ENCODE measurements at places on chromosomes 6 and 20.

- no peak for DNase-seq
Measured at GRCh38 chr6:34098045-34098936, 47.6 kb downstream of the GRM4 start.

- DNase-seq = no peak
Measured at GRCh38 chr6:4760773-4761172, 15.4 kb upstream of the CDYL start.

- DNase-seq = no peak
Measured at GRCh38 chr20:59438201-59438600, 137.8 kb downstream of the EDN3 start.

DNA sequence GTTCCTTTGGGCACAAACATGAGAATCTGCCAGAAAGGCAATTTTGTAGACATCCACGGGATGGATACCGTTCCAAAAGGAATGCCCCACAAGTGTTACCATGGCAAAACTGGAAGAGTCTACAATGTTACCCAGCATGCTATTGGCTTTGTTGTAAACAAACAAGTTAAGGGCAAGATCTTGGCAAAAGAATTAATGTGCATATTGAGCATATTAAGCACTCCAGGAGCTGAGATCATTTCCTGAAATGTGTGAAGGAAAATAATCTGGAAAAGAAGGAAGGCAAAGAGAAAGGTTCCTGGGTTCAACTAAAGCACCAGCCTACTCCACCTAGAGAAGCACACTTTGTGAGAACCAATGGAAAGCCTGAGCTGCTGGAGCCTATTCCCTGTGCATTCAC is 103.9 kb upstream of the ARG1 start:
- no peak for DNase-seq

DNA sequence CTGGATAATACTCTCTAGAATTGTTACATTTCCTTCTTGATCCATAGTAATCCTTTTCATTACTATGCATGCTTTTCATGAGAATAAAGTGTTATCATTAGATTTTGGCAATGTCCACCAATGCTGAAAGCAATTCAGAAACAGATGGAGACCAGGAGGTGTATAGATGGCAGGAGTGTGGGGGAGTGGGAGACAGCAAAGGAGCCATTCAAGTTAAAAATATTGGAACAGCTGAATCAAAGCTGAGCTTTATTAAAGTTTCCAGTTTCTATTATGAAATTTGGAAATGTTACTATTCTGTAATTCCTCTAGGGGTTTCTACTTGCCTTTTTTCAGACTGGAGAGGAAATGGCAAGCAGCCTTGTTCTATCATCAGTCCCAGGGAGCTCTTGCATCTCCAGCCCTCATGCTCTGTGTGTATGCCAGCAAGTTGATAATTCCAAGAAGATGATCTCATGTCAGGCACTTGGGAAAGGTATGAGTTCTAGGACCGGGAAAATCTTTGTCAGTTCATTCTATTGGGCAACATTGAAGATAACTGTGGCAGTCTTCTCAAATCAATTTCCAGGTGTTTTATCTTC is 228.0 kb downstream of the CD109 start:
- no peak for DNase-seq

DNA sequence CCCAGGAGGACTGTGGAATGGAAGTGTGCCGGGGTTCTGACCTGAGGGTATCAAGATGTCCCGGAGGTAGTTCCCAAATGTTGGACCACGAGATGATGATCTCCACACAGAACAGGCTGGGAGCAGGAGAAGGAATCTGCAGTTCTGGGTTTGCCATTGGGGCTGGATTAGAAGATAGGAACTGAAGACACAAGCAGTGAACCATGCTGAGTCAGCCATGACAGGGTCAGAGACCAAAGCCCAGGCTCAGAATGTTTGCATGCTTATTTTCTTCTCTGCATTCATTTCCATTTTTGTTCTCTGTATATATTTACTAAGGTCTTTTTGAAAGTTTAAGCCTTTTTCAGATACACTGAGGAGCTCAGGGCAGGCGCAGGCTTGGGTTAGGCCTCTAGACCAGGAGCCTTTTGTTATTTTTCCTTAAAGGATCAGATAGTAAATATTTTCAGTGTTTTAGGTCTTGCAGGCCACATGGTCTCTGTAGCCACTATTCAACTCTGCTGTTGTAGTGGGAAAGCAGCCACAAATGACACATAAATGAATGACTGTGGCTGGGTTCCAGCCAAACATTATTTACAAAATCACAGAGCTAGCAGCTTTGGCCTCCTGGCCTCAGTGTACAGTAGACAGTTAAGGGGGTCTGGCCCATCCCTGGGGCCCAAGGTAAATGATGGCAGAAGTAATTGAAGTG is 28.5 kb downstream of the SLC35D3 start:
- DNase-seq = no peak

DNA sequence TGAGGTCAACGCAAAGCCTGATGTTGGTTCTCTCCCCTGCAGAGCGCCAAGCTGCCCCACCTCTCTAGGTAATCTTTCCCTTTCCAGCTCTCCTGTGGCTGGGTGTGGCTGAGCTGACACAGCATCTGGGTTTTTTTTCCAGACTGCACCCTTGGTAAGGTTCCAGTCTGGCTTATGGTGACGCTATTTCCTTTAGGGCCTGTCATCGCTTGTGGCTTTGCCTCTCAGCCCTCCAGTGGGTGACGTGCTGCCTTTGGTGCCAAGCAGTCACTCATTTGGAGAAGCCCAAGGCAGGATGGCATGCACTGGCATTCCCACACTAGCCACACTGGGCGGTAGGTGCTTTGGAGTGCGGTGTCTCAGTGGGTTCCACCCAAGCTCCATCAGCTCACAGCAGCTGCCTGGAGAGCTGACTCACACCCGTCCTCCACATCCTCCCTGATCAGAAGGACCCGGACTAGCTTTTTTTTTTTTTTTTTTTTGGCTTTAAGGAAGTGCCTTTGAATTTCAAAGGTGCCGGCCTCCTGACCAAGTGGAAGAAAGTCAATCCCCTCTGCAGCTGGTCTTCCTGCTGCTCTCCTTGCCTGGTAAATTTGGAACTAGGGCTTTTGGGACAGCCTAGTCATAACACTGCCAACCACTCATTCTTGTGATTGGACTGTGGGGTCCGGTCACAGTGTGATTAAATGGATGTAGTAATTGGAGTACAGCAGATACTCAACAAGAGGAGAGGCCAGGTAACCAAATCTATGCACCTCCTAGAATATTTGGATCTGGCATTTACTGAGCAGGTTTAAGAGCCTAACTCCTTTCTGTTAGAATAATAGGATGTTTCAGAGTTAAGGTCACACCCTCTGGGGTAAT is 153.6 kb downstream of the CD83 start:
- DNase-seq = no peak

DNA sequence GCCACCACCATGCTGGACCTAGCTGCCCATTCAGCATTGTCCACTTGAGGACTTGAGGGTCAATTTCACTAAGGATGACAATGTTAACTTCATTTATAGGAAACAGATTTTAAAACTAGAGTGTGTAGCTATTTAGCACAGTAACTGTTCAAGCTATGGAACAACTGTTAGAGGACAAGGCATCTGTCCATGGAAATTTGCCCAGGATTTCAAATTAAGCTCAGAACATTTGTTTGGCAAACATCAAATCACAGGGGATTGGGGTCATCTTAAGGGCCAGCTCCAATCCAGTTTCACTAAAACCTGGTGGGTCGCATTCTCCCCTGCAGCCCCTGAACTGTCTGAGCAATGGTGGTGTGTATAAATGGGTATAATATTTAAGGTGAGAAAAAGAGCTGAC is 35.1 kb downstream of the PM20D2 start:
- no peak for DNase-seq

DNA sequence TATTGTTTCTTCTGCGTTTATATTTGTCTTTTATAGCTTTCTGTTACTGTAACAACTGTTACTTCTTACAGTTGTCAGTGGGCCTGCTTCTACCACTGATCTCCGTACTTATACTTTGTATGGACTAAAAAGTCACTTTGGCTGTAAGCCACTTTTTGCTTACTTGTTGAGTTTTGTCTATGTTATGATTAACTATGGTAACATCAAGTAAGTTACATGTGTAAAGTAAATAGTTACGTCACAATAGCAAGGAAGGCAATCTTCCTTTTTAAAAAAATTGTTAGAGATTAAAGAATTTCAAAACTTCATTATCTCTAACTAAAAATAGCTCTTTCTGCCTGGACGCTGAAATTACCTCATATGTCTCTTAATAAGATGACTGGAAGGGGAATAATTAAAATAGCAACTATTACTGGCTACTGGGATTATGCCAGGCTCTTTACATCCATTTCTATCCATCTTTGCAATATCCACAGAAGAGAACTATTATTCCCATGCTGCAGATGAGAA is 10.9 kb downstream of the TFB1M start:
- DNase-seq = no peak

- DNase-seq = no peak
Measured at GRCh38 chr6:68040312-68040778, 594.7 kb upstream of the ADGRB3 start.

- peak; percentile 45 for DNase-seq
Measured at GRCh38 chr20:13681248-13682125, 42.8 kb upstream of the TASP1 start.

DNA sequence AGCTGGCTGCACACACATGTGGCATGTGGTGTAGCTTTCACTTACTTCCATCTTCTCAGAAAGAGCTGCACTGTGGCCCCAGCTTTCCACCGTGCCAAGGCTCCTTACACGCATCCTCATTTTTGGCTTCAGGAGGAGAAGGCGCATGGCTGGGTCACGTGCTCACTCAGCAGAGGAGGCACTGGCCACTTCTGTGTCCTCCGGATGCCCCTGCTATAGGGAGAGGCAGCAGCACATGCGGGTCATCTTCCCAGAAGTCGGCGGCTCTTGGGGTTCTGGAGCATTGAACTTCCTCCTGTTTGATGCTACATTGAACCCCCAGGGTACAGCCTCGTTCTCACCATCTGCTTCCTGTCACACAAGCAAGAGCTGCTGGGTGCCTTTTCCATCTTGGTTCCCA is 111.3 kb downstream of the FAM120B start:
- DNase-seq = no peak

DNA sequence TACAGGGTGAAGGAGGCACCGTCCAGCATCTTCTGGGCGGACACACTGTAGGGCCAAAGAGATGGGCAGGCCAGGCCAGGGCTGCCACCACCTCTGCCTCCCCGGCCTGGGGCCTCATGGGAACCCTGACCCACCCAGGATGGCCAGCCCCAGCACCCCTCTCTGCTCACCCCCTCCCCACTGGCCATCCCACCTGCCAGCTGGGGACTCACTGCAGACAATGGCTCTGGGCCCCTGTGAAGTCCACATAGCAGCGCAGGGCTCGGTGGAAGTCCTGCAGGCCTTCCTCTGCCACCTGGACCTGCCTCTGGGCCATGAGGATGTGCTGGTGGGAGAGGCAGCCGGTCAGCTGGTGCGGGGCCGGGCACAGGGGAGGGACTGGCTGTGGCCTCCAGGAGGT is 3.6 kb upstream of the C20orf144 start:
- no peak for DNase-seq

Data from GM12864 (cell line).